ENCODE measurements at places on chromosomes 3 and 15.

DNA sequence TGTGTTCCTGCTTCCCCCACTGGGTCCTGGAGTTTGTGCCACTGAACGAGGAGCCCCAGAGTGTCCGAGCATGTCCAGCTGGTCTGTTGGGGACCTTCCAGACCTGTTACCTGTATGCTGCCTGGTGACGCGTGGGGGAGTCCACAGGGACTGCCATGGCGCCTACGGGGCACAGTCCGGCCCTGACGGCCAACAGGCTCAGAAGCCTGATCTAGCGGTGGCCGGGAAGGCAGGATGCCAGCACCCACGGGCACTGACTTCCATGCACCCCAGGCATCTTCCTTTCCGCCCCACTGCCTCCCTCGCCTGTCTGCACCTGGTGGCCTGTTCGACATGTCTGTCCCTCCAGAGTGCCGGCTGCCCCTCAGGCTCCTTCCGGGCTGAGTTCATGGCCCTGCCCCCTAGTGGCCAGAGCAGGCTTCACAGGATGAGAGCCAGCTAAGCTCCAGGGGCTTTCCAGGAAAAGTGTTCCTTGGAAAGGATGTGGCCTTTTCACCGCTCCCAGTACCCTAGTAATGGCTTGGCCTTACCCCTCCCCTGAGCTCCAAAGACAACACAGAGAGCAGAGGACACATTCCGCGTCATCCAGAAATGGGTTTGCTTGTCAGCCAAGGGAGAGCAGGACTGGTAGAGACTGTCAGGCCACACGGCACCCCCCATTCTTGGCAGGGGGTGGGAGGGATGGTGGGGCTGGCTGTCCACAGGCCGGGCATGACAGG is 35.7 kb downstream of the NGRN start:
- DNase-seq, result peak; percentile 65

DNA sequence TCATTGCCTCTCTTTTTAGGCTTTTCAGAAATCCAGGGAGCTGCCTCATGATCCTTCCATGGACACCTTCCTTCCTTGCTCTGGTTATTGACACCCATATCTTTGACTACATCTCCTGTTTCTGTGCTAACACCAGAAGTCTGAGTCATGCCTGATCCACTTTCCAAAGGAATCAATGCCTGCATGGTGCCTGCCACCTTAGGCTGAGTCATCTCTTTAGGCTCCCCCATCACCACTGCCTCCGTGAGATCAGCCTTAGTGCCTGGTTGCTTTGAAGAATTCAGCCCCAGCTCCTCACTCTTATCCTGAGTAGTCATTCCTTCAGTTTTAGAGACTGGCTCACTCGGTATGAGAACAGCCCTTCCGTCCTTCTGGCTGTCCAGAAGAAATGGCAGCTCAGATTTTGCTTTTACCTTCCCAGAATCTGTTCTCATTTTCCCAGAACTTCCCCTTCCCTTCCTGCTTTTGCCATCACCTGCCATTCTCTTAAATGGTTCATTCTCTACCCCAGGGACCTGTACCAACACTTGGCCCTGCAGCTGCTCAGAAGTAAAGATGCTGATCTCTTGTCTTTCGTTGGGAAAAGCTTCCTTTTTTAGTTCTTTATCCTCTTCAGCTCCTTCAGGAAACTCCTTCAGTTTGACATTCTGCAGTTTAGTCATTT is 105.3 kb downstream of the MAP4 start:
- no peak for DNase-seq

DNA sequence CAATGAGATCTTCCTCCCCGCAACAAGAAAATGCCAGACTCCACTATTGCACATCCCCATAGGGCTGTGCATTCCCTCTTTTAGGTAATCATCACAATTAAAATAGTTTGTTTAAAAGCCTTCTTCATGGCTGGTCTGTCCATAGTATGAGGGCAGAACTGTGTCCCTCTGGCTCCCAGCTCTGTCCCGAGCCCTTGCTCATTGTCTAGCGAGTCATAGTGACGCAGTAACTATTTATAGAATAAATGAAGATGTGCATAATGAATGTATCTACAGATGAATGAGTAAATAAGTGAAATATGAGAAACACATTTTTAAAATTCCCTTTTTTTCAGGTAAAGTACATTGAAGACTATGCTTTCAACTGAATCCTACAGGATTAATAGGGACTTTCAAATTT is 128.4 kb upstream of the TMC3 start:
- DNase-seq, result no peak

GRCh38 chr3:104555728-104556127 is 811.0 kb upstream of the ALCAM start:
- DNase-seq, result no peak

- DNase-seq, result no peak
These were observed 27.3 kb downstream of the NIT2 start for GRCh38 chr3:100361897-100362296.

- no peak for DNase-seq
These were observed 1455.6 kb upstream of the GBE1 start for GRCh38 chr3:83216919-83217594.

GRCh38 chr3:136898549-136898948 is 36.5 kb downstream of the NCK1 start:
- DNase-seq, result no peak

GRCh38 chr3:48118322-48118721 is 69.9 kb downstream of the CDC25A start:
- DNase-seq, result no peak

DNA sequence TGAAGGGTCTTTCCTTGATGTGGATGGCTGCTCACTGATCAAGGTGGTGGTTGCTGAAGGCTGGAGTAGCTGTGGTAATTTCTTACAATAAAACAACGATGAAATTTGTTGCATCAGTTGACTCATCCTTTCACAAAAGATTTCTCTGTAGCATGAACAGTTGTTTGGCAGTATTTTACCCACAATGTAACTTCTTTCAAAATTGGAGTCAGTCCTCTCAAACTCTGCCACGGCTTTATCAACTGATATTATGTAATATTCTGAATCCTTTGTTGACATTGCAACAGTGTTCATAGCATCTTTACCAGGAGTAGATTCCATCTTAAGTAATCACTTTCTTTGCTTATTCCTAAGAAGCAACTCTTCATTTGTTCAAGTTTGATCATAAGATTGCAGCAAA is 252.6 kb downstream of the UBE2E2 start:
- no peak for DNase-seq

DNA sequence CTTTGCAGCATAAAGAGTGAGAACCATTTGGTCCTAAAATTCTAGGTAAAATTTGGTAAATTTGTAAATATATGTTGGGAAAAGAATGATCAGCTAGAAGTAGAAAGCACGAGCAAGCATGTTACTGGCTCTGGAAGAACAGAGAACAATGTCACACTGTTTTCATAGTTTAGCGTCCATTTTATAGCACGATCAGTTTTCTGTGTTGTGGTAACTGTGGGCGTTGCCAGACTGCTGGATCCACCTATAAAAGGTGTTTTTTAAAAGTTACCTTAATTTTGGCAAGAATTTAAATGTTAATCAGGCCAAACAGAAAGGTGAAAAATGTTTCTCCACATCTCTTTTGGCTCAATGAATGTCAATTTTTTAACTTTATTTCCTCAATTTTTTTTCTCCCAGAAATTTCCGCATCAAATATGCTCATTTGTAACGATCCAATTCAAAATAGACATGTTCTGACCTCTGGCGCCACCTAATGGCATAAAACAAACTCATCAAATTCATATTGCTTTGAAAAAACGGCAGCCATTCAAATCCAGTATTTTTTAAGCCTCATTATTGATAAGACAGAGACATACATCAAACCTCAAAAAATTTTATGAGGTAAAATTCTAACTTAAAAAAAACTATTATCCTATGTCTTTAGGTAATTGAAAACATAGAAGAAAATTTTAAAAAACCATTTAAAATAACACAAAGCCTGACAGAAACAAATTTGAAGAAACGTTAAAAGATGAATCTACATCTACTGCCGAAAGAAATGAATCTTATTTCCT is 5.5 kb upstream of the GP5 start:
- DNase-seq, result no peak

DNA sequence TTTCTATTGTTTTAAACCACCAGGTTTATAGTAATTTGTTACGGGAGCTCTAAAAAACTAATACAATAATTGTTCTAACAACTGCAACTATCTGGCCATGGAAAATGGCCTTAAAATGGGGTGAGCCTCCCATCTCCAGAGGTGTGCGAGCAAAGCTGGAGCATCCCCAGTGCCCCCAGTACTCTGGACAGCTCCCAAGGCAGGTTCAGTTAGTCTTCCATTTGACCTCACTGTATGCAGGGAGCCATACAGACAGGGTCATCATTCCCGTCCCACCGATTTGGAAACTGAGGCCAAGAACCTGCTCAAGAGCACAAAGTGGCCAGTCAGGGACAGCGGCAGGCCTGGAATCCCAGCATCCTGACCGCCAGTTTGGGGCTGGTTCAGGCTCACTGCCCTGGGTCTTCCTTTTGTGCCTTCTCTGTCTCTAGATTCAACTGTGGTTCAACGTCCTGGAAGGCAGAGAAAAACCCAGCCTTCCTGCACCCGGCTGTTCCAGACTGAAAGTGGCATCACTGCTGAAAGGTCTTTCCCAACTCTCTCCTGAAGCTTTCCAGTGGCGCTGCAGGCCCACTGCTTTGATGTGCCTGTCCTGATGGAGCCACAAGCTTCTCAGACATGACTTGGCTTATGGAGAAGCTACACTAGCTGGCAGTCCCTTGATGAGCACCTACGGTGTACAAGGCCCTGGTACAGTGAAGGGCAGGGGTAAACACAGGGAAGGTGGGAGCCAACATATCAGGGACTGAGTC is 76.6 kb upstream of the LINGO1 start:
- no peak for DNase-seq

DNA sequence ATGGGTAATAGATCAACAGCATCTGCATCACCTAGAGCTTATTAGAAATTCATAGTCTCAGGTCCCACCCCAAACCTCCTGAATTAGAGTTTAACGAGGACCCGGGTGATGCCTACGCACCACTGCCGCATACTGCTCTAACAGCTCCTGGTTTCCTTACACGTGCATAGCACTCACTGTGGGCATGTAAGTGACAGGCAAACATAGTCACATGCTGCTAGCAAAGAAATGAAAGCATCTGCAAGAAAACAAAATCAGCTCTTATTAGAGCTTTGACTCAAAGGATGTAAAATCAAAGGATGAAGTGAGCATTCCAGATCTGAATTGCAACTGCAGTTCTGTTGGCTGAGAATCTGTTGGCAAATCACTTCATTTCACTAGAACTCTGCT is 19.1 kb upstream of the RIOX2 start:
- DNase-seq, result no peak

DNA sequence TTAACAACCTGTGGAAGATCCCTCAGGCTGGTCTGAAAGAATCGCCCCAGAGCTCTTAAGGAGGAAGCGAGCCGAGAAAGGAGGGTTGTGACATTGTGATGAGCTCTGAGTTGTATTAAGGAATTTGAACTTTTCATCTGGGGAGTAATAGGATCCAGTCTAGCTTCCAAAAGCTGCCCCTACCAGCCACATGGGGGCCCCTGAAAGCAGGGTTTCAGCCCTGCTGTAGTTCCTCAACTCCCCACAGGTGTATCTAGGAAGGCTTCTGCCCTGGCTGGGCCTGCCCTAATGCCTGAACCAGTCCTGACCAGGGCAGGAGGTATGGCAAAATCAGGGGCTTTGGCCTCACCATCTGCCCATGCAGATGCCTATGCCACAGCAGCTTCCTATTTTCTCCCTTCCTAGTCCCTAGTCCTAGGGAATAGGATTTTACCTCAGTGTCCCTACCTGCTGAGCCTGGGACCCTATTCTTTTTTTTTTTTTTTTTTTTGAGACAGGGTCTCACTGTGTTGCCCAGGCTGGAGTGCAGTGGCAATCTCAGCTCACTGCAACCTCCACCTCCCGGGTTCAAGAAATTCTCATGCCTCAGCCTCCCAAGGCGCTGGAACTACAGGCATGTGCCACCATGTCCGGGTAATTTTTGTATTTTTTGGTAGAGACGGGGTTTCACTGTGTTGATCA is 5.0 kb upstream of the AP3S2 start:
- peak; percentile 45 for DNase-seq

- DNase-seq, result no peak
These were observed 97.6 kb upstream of the GAP43 start for GRCh38 chr3:115525731-115526130.

DNA sequence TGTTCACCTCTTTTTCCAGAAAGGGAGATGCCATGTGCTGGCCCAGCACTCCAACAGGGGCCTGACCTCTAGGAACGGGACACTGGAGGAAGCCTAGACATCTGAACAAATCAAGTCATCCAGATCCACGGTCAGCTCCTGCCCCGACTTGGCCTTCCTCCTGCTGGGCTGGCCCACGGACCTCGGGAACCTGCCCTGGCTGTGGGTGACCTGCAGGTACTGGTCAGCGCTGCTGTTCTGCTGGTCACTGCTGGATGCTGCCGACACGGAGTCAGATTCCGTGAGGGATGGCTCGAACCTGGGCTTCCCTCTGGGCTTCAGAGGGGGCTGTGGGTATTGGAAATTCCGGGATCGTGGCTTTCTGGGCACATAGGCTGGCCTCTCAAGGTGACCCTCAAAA is 8.4 kb upstream of the STARD5 start:
- no peak for DNase-seq

GRCh38 chr3:107271787-107272387 is 105.4 kb upstream of the CCDC54 start:
- no peak for DNase-seq

- no peak for DNase-seq
These were observed 1337.1 kb downstream of the ROBO1 start for GRCh38 chr3:78430741-78431140.

DNA sequence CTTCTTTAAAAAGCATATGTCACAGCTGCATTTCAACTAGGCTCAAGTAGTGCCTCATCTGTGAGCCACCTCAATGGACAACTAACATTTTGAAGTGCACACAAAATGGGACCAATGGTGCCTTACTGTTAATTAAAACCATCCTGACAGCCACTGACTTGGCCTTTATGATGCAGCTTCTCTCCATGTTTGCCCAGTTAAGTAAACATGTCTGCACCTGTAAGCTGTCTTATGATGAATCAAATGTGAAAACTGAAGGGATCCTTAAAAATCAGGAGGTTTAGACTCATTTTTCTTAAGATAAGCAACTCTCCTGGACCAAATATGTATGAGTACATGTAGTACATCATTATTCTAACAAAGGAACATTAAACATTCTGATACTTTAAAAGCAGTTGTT is 861.6 kb downstream of the ROBO1 start:
- no peak for DNase-seq

GRCh38 chr3:72768481-72768880 is 79.8 kb downstream of the SHQ1 start:
- no peak for DNase-seq

DNA sequence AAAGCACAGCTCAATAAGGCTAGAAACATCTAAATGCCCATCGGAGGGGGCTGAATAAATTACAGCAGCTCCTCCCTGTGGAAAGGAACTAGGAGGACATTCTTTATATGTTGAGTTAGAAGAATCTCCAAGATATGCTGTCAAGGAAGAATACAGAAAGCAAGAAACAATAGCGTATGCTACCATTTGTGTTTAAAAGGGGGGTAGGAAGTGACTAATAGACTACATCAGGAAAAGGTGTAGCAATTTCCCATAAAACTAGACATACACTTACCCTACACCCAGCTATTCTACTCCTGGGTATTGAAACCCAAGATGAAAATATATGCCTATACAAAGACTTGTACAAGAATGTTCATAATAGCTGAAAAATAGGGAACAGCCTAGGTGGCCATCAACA is 21.6 kb downstream of the SEC61A1 start:
- no peak for DNase-seq
